ENCODE measurements at places on chromosomes 2 and 18.

DNA sequence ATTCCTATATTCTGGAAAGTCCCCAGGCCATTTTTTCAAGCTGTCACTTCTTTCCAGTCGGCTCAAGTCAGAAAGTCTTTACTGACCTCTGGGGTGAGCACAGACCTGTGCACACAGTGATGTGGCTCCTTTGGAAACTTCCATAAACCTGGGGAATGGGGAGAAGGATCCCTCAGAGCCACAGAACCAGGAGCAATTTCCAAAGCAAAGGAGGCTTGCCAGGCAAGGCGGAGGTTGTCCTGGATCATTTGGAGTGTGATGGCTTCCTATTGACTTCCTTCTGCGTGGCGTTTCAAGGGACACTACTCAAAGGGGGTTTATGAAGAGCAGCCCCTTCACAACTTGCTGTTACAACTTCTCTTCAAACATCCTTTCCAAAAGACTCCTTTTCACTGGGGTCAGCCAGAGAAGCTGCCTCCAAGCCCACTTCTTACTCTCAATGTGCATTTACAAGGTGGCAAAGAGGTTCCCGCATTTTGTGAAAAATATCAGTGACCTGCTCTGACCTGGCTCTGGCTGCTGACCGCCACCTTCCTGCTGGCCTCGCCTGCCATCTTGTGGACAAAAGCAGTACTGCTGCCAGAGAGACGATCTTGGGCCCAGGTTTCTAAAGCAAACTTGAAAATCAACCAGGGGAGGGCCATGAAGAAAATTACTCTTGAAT, 18.2 kb upstream of the TMEM247 start:
- peak; percentile 72 for DNase-seq

GRCh38 chr2:111663471-111664274, 220.3 kb downstream of the ANAPC1 start:
- DNase-seq, result peak; percentile 16

DNA sequence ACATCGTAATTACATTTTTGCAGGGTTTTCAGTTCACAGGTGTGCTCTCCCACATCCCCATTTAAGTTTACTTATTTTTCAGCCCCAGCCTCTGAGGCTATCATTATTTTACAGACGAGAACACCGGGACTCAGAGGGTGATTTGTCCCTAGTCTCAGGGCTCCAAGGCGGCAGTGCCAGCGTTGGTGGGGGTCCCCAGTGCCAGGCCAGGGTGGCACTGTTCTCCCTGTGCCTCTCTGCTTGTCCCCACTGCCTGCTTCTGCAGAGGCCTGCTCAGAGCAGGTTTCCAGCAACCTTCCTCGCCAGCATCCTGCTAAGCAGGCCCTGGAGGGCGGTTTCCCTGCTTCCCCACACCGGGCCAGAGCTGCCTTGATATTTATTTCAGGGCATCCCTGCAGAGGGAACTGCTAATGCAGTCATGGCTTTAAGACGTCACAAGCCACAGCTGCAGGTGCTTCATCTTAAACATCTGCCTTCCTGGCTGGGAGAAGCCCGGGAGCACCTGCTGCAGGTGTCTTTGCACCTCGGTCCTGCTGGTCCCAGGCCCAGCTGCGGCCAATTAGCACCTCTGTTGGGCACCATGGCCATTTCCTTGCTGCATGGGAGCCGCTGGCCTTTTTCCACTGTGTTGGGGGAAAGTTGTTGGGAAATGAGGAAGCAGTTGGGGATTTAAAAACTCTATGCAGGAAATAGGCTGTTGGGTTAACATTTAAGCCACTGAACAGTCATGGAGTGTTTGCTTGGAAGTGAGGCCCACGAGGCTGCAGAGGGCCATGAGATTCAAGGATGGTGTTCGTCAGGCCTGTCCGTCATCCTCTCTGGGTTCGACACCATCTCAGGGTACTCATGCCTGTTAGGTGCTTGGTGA, 22.8 kb downstream of the HPCAL1 start:
- no peak for DNase-seq

GRCh38 chr2:17148407-17149145, 369.7 kb downstream of the RAD51AP2 start:
- DNase-seq, result no peak

DNA sequence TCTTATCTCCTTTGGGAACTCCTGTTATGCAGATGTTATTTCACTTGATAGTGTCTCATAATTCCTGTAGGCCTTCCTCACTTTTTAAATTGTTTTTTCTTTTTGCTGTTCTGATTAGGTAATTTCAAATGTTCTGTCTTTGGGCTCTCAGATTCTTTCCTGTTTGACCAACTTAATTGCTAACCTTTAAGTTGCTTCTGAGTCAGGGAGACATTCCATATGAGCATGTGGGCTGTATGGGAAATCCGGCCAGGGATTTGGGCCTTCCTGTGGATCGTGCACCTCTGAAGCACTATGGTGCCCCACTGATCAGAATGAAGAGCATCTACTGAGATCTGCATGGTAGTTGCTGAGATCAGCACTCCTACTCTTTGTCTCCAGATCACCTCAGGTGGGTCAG, 44.7 kb upstream of the REEP1 start:
- no peak for DNase-seq

DNA sequence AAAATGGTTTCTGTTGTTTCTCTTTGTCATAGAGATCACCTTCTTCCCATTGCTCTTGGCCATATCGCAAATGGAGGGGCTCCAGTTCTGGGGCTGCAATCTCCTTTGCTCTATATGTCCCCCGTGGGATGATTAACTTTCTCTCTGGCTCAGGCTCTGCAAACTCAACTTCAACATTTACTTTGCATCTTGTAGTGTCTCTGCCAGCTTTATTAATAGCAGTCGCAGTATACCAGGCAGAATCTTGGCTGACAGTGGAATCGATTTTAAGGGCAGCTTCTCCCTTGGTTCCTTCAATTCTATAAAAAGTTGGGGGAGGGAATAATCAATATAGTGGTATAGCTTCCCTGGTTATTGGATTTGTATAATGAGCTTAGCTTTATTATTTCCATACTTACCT, 30.5 kb downstream of the TTN start:
- no peak for DNase-seq

- no peak for DNase-seq
These were observed 14.6 kb upstream of the ALPP start for GRCh38 chr2:232363784-232364615.

GRCh38 chr2:144456680-144457079, 63.2 kb downstream of the ZEB2 start:
- peak; percentile 64 for DNase-seq

DNA sequence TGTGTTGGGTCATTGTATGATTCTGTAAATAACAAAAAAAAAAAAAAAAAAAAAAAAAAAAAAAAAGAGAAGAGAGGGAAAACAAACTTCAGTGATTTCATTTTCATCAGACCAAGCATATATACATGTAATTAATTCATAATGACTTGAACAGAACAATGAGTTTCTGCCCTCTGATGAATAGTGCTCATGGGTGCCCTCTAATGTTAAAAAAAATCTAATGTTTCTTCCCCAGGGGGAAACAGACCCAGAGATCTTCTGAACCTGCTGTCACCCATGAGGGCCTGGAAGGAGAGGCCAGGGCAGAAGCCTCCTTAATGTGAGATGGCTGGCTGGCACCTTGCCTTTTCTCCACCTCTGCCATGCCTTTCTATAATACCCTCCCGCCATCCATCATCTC, 289.2 kb downstream of the ZNF521 start:
- DNase-seq, result no peak

DNA sequence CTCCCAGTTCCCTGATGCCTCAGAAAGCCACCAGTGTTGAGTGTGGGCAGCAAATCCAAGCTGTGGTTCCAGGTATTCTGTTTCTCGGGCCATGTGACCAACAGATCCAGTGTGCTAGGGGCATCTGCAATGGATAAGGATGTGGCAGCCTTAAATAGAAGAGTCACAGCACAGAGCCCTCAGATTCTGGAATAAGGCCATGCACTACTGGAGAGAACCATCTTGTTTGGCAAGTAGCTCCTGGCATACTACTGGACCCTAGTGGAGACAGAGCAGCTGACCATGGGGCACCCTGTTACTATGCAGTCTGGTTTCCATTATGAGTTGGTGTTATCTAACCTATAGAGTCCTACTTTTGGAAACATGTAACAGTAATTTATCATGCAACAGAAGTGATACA, 53.3 kb upstream of the ZBTB7C start:
- no peak for DNase-seq

GRCh38 chr2:239166201-239166834, 234.5 kb downstream of the HDAC4 start:
- DNase-seq, result no peak

GRCh38 chr2:102549027-102549426, 70.3 kb upstream of the SLC9A2 start:
- no peak for DNase-seq

- no peak for DNase-seq
These were observed 10.9 kb upstream of the HOXD1 start for GRCh38 chr2:176177580-176178037.

DNA sequence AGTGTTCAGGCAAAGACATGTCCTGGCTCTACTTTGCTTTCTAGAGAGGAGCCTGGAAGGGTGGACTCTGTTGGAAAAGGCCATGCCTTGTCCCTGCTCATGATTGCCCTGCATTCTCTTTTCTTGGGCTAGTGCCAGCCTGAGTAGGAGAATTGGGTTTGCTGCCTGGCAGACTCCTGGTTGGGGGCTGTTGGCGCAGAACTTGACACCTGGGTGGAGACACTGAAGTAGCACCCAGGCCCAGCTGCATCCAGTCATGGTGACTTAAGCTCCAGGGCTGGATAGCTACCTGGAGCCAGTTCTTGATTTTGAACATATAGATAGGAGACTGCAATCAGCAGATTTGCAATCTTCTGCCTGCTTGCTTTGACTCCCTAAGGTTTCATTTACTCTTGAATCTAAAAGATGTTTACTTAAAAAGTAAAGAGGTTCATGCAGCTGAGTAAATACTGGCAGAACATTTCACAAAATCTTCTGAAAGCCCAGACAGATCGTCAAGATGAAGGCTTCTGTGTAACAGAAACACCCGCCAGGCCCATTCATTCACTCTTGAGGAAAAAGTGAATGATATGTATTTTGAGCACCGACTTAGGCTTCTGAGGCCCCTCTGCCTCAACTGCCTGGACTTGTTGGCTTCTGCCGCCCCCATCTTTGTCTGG, 38.0 kb upstream of the YWHAQ start:
- no peak for DNase-seq

DNA sequence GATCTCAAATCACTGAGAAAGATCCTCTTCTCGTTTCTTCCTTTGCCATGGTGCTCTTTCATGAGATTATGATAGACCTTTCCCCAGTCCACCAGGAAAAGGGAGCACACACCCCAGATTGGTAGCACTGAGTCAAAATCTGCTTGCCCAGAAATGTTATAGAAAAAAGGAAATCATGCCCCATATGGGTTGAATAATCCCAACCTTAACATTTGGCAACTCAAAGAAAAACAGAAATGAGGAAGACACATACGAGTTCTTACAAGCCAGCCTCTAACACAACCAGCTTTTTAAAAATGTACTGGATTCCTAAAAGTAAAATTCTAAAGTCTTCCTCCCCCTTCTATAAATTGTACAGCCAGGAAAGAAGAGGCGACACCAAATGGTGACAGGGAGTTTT, 103.0 kb downstream of the ANKRD44 start:
- no peak for DNase-seq

All from endothelial cell of umbilical vein (primary cell).